Spleen (tissue), 13 donors: ENCODE measurements at places on chromosomes 5 and 9. TPM values are rescaled to one million over a fixed set of nuclear protein-coding genes. Genes with fewer than 3 reads are reported as not detected.

Gene CSF1R
- 30.1 TPM for polyA plus RNA-seq

Gene MAMDC2
- polyA plus RNA-seq = 5.3 TPM

DNA sequence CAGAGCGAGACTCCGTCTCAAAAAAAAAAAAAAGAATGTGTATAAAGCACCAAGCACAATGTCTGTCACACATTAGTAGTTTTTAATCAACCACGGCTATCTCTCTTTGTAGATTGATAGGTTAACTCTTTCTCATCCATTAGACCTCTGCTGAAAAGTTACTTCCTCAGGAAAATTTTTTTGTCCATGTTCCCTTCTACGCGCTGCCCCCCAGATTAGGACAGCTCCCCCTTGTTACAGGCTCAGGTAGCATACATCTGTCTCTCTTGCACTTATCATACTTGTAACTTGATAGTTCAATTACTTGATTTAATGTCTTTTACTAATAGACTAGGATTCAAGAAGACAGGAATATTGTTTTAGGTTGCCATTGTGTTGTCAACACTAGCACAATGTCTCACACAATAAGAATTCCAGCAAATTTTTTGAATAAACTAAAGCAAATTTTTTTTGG, 1.5 kb downstream of the SPDL1 start:
- H3K4me1 ChIP-seq = peaks cover 24% of the 10 kb centered on the region
- H3K36me3 ChIP-seq = no peaks in the 10 kb centered on the region
- H3K27me3 ChIP-seq = no peaks in the 10 kb centered on the region
- DNase-seq = no peak

DNA sequence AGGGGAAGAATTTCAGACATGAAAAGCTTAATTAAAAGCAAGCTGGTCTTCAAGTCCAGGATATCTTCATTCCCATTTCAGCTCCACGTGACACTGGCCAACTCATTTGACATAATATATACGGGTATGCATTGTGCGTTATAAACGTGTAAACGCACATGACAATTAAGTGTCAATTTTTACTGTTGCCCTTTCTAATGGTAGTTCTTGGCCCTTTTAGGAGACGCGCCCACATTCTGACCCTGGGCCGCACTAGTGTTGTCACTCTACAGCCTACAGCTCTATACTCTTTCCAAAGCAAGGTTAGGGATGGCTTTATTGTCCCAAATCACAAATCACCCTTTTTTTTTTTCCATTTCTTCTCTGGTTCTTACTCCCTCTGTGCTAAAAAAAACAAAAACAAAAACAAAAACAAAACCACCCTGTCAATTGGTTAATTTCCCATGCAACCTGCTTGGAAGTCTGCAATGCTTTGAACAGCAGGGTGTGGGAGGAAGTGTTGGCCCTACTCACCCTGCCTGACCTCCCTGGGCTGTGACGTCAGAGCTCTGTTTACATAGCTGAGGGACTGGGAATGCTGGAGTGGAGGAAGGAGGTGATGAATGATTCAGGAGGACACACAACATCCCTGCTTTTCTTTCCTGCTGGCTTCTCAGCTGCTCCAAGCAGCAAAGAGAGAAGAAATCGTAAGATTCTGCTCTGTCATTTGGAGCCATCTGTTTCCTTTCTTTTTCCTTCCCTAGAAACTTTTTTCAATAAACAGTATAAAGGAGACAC, 19.3 kb downstream of the RFK start:
- no peak overlapping the region for H3K4me3 ChIP-seq
- H3K36me3 ChIP-seq = no peaks in the 10 kb centered on the region
- H3K27ac ChIP-seq = no peak overlapping the region

DNA sequence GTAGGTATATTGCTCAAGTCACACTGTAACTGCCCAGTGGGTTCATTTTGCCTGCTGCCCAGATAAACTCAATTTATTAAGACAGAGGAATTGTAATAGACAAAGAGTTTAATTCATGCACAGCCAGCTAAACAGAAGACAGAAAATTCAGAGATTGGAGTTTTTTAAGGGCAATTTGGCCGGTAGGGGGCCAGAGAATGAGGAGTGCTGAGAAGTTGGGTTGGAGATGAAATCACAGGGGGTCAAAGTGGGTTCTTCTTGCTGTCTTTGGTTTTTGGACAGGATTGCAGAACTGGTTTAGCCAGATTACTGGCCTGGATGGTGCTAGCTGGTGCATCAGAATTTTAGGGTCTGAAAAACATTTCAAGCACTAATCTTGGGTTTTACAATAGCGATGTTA, 20.7 kb upstream of the IL33 start:
- no peak for DNase-seq
- no peaks in the 10 kb centered on the region for H3K27me3 ChIP-seq
- no peaks in the 10 kb centered on the region for H3K4me1 ChIP-seq
- H3K27ac ChIP-seq = no peak overlapping the region
- H3K4me3 ChIP-seq = no peak overlapping the region
- no peaks in the 10 kb centered on the region for H3K36me3 ChIP-seq

DNA sequence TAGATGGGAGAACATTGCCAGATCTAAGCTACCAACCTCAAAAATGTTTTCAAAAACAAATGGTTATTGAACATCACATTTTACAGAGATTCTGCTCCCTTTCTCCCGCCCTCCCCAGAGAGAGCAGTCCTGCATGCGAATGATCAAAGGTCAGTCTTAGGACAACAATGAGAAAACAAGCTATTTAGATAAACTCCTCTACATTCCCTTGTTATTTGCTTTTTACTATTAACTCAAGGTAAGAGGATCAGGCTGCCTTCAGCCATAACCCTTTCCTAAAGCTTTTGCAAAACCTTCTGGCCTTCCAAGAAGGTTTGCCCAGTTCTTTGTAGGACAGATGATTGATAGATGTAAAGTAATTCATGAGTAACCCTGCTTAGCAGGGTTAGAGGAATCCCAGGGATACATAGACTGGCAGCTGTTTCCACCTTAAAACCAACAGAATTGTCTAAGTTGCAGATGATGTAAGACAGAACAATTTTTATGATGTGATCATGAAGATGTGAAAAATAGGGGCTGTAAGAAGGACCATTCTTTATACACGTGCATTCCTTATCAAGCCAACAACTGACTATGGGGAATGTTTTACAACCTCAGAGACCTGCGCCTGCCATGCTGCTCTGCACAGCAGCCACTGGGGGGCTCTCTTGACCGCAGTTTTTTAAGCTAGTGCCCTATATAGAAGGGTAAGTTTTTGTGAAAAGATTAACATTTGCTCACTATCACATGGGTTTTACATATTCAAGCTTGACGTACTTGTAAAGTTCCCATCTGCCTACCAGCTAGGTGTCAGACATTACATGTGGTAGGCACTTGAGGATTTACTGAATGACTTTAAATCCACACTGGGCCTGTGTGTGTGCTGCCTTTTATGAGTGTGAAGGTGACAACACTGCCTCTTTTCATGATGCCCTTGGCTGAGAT, 2.3 kb upstream of the ZNF782 start:
- peaks cover 27% of the 10 kb centered on the region for H3K4me1 ChIP-seq
- no peak overlapping the region for H3K4me3 ChIP-seq
- H3K36me3 ChIP-seq = peaks cover 8% of the 10 kb centered on the region
- no peak overlapping the region for H3K27ac ChIP-seq

DNA sequence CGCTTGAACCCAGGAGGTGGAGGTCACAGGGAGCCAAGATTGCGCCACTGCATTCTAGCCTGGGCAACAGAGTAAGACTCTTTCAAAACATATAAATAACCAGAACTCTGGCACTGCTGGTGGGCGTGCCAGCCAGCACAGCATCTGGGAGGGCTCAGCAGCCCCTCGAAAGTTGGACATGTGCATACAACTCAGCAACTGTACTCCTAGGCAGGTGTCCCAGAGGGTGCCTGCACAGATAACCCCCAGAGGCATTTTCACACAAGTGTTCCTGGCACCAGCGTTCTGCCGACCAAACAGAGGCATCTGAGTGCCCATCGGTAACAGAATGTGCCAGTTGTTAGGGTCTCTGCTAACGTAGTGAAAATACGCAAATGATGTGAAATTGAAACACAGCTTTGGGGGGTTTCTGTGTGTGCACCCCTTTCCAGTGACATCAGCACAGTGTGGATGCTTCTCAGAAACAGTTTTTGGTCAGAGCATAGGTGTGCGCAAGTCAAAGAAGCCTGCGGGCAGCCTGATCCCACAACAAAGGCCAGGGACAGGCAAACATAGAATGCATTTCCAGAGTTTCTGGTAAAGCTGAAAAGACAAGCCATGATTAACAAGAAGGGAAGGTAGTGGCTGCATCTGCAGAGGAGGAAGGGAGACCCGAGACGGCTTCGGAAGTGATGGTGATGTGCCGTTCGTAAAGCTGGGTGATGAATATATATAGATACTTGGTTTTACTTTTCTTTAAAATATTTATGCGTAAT, 190.2 kb downstream of the CACNA1B start:
- H3K4me1 ChIP-seq = no peaks in the 10 kb centered on the region
- H3K4me3 ChIP-seq = no peak overlapping the region
- H3K27ac ChIP-seq = no peak overlapping the region
